T47D (cell line): ENCODE measurements at places on chromosomes 4 and X.
A peak's percentile ranks its signal among the peaks of the same experiment; 100 is the strongest.

- peak; percentile 57 for DNase-seq
Observed at GRCh38 chr4:182246401-182247205, 3.4 kb downstream of the TENM3 start.

DNA sequence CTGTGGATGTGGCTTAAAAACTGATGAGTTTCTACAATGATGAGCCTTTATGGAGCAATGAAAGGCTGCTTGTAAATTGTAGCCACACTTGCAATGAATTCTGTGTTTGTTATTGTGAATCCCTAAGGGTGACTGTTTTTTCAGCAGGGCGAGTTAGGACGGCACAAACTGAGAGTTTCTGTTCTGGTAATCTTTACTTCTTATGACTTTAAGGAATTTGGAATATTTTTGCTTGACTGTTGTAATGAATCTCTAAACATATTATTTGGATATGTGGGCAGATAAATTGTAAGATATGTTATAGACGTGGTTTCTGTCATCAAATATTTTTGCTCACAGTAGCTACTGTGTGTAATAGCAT, 22.2 kb downstream of the RBPJ start:
- DNase-seq, result no peak

DNA sequence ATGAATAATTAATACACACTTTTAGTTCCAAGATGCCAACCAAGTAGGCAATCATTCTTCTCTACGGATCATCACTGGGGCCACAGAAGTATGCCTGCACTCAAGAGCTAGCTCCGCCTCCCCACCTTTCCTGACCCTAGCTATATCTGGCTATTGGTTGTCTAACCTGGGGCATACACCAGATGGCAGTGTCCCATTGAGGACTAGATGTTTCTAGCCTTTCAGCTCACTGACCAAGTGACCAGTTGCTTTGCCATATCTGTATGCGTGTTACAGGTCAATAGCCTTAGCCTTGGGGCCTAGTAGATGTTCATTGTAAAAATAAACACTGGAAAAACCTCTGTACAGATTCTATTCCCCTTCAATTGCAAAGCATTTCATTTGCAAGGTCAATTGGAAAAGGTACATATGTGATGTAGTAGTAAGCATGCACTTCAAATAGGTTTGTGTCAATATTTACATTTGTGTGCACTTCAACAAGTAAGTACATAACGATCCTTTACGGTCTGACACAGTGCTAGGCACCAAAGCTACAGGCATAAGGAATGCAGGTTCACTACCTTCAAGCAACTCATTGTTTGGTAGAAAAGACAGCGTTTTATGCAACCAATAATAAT, 521.7 kb downstream of the PPARGC1A start:
- no peak for DNase-seq

- no peak for DNase-seq
Observed at GRCh38 chr4:114839986-114840385, 241.4 kb downstream of the UGT8 start.

- DNase-seq, result no peak
Observed at GRCh38 chr4:149972407-149972806, 105.8 kb upstream of the DCLK2 start.

DNA sequence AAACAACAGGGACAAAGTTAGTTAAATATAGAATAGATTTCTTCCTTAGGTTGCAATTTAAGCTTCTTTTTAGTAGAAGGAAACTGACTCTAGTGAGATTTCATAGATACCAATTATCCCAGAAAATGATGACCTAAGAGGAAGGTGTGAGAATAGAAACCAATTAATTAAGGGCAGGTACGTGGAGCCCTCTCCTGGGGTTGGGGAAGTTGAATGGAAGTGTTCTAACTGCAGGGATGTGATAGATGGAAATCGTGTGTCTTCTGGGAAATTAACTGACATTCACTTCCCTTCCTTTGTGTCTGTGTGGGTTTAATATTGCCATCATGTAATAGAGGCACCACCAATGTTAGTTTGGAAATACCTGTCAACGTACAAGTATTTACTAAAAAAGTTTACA, 204.1 kb upstream of the ANK2 start:
- DNase-seq, result no peak

DNA sequence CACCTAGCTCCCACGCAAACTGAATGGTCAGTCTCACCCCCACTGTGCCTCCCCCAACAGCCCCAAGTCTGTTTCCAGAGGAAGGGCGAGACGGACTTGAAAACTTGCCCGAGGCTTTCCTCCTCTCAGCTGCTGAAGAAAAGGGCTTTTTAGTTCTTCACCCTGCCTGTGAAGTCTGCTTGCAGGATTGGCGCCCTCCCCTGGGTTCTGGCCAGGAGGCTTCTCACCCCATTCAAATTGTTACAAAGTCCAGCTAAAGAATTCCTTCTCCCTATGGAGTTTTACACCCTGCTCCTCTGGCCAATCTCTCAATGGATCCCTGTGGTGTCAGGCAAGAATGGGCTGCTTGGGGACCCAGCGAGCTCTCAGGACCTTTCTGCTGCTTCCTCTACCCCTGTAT, 241.0 kb downstream of the AFF2 start:
- DNase-seq, result no peak

GRCh38 chr4:110770353-110770752, 147.5 kb upstream of the PITX2 start:
- DNase-seq, result no peak

GRCh38 chr4:186587416-186588018, 32.1 kb upstream of the MTNR1A start:
- peak; percentile 56 for DNase-seq

DNA sequence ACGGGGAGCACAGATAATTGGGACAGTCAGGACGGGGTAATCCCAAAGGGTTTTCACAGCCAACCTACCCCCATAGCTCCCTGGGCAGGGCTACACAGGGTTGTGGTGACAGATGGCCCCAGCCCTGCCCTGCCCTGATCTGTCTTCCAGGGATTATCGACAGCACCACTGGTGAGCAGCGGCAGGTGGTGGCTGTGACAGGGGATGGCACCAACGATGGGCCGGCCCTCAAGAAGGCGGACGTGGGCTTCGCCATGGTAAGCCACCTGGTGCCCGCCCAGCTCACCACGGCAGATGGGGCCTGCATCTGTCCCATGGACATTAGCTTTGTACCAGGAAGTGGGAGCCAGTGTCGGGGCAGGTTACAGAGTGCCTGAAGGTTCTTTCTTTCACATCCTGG, 39.3 kb downstream of the ATP2B3 start:
- DNase-seq, result no peak

DNA sequence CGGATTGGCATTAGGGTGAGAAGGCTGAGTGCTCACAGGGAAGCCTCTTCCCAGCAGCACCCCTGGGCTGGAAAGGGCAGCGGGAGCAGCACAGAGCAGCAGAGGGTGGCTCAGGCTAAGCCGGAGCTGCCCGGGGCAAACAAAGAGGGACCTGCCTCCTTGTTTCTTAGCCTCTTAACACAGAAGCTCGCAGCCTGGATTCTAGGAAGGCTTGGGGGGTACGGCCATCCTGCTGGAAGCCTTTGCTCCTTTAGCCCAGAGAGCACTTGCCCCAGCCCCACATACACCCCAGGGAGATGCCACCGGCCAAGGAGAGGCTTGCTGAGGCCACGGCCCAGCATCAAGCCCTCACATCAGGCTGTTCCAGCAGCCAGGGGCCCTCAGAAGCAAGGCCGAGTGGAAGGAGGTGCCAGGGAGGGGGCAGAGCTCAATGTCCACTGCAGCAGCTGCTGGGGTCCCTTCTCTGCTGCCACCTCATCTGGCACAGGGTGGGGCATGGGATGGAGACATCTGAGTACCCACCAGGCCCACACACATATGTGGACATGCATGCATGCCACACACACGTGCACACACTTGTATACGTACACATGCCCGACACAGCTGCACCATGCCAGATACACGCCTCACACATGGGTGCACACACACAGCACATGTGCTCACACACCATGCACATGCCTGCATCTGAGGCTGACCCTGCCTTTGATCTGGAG, 20.3 kb upstream of the SPON2 start:
- peak; percentile 73 for DNase-seq

- no peak for DNase-seq
Observed at GRCh38 chr4:169225058-169225751, 45.6 kb downstream of the SH3RF1 start.

- peak; percentile 43 for DNase-seq
Observed at GRCh38 chrX:119885554-119886428, 9.9 kb upstream of the AKAP14 start.

- no peak for DNase-seq
Observed at GRCh38 chr4:47010912-47011446, 17.6 kb upstream of the GABRA4 start.

DNA sequence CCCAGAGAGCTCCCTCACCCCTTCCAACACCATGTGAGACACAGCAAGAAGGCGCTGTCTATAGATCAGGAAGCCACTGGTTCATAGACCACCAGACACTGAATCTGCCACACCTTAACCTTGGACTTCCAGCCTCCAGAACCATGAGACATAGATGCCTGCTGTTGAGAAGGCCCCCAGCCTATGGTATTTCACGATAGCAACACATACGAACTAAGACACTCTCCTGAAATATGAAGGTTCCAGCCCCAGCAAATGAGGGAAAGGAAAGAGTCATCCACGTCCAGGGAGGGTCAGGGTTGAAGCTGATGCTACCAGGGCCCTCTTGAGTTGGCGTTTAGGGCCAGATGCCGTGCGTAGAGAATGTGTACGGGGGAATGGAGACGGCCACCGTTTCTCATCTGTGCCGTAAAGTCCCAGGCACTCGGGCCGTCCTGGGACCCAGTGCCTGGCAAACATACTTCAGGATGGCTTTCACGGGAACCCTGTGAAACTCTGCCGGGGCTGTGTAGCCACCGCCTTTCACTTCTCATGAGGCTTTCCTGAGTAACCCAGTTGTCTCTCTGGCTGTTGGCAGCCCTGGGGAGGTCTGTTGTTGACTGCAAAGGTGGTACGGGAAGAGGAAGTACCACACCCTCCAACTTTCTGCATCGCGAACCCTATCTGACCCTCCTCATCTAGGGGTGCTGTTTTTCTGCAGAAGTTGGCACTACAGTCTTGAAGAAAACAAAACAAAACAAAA, 17.7 kb upstream of the P2RY8 start:
- no peak for DNase-seq

DNA sequence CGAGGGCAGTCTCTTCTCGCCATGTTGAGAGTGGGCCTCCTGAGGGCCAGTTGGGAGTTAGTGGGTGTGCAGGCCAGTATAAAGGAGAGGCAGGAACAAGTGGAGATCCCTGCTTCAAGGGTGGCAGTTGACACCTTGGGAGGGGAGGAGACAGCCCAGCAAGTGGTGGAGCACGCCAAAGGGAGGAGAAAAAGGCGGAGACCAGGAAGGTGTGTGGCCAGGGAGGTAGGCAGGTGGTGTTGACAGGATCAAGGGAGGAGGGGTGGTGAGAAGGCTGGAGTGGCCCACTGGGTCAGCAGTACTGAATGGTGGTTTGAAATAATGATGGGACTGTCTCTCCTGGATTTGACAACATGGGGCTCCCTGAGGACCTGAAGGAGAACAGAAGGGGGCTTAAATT, 32.6 kb downstream of the ZNF185 start:
- DNase-seq, result no peak

- no peak for DNase-seq
Observed at GRCh38 chrX:20352504-20352903, 85.8 kb upstream of the RPS6KA3 start.

- DNase-seq, result no peak
Observed at GRCh38 chrX:132822634-132823012, 135.8 kb downstream of the HS6ST2 start.

GRCh38 chr4:52051213-52051614, at the start of gene SPATA18:
SPATA18 (plus strand) TSS chr4:52051304; CDS start chr4:52051705, 401 bp downstream.
- DNase-seq, result no peak

- no peak for DNase-seq
Observed at GRCh38 chrX:46710927-46711623, 47.8 kb downstream of the SLC9A7 start.

DNA sequence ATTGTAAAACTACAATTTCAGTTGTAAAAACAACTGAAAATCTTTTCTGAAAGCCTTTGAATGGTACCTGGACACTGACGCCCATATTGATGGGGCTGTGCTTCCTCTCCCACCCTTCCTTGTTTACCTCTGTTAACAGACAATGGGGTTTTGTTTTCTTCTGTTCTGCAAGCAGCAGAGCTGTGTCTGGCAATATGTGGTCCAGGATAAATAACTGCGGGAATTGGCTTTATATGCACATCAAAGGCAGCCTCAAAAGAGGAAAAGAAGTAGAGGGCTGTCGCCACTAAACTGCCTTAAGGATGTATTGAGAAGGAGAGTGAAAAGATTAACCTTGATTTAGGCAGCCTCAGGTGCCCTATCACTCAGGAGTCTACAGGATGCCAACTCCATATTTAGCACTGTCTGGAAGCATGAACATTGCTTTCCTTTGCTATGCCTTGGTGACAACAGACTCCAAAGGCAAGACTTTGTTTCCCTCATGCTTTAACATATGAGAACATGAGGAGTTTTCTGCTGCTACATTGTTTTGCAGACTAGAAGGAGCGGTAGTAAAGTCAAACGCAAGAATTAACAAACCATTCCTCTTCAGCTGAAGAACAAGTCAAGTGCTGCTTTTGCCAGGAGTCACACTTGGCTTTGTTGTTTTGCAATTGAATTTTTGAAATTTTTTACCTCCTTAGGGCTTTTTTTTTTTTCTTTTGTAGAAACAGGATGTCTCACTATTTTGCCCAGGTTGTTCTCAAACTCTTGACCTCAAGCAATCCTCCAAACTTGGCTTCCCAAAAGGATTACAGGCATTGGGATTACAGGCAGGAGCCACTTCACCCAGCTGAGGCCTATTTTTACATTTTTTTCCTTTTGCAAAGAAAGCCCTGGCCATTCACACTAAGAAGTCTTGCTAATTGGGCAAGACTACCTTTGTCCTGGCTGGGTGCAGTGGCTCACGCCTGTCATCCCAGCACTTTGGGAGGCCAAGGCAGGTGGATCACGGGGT, 3.0 kb downstream of the IL21 start:
- DNase-seq, result no peak

DNA sequence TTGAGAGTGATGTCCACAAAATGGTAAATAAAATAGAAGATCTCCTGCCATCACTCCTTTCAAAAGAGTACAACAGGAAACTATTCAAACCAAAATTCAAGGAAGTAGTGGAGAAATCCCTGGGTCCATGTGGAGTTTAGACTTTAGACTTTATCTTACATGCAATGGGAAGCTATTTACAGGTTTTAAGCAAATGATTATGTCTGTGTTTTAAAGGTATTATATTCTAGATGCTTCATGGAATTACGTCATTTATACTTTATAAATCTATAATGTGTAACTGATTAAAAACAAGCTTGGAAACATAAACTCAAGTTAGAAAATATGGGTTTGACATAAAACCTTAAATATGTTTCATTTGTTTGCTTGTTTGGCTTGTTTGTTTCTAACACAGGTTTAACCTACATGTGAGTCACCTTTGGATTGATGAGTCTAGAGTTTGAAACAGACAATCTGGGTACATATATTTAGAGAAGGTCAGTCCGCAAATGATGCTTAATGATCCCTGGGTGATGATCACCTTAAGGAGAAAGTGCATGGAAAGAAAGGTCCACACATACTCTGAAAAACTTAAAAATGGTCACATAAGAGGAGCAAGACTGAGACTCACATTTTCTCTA, 519.6 kb upstream of the AGA start:
- no peak for DNase-seq

DNA sequence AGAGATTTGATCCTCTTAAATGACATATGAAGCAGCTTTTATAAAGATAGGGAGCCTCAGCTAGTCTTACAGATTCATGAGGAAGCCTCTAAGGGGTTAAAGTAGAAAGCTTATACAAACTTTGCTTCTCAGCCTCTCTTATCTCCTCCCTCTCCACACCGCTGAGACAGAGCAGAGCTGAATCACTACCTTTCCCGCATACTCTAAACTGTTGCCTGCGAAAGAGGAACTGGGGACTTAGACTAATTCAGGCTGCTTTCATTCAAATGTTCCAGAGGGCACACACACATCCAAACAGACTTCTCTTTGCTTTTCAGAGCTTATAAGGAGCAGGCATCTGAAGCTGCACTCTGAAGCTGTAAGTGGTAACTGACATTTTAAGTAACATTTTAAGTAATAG, at the start of gene SERTM2:
TSS of gene SERTM2 (plus strand) at position 169 of the 400 bp plus-strand sequence. CDS start 7,213 bp downstream, outside the sequence.
- no peak for DNase-seq
